ENCODE measurements at places on chromosomes 3 and 15.

DNA sequence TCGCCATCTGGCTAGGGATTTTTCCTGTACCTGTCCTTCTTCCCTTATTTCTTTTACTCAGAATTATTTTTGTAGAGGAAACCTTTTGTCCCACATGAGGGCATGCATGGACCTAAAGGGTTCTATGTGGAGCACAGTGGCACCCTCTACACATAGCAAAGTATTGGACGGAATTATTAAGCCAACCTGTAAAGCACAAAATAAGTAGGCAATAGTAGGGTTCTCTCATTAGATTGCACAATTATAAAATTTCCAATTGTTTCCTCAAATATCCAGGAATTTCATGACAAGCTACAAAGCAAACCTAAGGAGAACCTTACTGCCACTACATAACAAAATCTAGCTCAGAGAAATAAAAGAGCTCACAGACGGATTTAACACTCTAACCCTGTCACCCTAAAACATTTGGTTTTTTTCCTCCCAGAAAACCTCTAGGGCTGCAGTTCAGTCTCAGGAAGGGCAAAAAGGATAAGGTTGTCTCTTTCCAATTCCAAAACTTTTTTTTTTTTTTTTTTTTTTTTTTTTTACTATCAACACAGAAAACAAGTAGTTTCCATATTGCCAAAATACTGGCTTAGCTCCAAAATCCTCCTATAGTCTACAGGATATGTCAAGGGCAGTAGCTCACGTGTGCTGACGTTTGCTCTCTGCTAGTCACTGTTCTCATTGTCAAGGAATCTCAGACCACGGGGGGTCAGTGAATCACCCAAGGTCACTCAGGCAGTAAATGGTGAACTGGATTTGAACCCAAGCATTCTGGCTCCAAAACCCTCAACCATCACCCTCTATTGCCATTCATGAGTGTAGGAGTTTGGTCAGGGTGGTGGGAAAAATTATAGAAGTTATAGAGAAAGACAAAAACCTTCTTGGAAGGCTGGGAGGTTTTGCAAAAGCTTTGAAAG is 52.3 kb downstream of the NCEH1 start:
- no peak for DNase-seq

GRCh38 chr3:36403661-36404060 is 23.4 kb downstream of the STAC start:
- DNase-seq = no peak

DNA sequence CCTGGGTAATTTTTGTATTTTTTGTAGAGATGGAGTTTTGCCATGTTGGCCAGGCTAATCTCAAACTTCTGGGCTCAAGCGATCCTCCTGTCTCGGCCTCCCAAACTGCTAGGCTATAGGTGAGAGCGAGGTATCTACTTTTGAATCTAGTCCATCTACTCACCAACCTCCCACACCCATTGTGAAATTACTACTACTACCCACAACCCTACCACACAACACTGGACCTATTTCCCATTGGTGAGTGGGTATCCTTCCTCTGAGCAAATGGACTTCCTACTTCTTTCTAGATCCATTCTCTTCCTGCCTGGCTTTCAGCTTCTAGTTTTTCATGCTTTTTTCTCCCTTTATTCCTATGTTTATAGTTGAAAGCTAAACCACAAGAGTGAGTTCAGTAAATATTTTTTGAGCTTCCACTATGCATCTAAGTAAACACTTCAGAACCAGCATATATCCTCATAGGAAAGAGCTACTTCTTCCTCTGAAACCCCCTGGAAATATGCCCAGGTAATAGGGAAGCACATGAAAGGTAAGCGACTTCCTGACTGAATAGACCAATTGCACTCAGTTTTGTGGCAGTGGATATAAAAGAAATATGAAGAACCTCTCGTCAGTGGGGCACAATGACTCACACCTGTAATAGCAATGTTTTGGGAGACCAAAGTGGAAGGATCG is 39.1 kb downstream of the MYO1E start:
- DNase-seq = no peak

GRCh38 chr3:127929818-127930413 is 14.9 kb downstream of the KBTBD12 start:
- no peak for DNase-seq

DNA sequence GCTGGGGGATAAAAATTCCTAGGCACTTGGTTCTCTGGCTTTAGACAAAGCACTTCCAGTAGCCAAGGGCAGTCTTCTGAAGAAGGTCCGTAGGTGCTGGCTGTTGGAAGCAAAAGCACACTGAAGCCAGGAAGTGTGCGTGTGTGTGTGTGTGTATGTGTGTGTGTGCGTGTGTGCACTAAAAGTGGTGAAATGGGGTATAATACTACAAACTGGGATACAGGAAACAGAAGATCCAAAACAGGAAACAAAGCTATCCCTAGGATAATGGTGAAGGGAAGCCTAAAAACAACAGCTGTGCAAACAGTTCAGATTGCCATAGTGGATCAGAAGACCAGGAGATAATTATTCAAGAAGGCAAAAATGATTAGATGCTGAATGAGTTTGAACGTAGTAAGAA is 103.4 kb downstream of the IL20RB start:
- no peak for DNase-seq

- no peak for DNase-seq
Observed at GRCh38 chr3:133644768-133645167, 17.0 kb downstream of the TOPBP1 start.

- DNase-seq = no peak
Observed at GRCh38 chr15:40345867-40346578, 4.8 kb upstream of the PHGR1 start.

- no peak for DNase-seq
Observed at GRCh38 chr3:23166845-23167244, 36.3 kb upstream of the UBE2E2 start.

DNA sequence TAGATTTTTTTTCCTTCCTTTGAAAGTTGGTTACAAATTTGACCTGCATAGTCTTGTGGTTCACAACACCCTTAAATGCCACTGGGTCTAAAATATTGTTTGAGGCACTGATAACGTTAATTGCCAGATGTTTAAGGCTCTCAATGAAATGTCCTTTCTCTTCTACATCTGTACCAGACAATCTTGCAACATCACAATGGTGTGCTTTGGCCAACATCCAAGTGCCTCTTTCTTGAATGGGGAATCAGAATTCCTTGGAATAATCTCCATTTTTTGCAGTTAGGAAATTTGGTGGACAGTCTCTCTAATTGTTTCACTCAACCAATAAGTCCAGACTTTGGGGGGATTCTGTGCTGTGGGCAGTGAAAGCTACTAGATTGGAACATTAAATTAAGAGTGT is 26.0 kb upstream of the PEX5L start:
- DNase-seq = no peak

GRCh38 chr3:38372214-38372601 is 25.6 kb downstream of the XYLB start:
- no peak for DNase-seq

DNA sequence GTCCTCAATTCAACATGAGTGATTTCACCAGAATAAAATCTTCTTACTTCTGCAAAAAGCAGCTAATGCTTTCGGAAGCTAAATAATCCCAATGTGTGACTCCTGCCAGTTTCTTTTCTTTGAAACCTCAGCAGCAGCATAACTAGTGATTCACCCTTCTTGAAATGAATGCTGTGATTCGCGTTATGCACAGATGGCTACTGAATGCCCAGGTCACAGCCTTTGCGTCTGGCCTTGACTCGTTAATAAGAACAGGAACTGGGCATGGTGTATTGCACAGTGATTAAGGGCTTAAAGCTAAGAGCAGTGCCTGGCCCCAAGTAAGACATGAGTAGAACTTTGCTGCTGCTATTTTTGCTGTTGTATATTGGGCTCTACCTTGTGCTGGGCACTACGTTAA is 19.0 kb downstream of the CGNL1 start:
- no peak for DNase-seq

DNA sequence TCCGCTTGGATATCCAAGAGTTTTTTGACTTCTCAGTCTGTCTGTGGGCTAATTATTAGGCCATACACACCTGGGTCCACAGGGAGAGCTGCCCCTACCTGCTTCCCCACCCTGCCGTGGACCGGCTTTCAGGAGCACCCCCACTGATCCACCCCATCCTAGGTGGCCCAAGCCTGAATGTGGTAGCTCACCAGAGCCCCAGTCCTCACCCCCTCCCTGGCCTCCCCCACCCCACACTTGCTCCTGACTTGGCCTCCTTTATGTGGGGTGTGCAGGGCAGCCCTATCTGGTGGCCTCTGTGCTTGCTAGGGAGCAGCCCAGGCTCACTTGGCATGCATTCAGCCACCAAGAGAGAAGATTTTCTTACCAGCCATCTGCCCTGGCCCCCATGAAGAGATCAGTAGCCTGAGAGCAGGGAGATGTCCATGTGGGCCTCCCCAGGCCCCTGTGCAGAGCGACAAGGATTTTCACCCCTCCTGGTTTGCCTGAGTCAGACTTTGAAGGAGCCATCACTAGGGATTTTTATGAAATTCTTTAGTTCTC is 11.2 kb downstream of the LRRK1 start:
- DNase-seq = no peak

DNA sequence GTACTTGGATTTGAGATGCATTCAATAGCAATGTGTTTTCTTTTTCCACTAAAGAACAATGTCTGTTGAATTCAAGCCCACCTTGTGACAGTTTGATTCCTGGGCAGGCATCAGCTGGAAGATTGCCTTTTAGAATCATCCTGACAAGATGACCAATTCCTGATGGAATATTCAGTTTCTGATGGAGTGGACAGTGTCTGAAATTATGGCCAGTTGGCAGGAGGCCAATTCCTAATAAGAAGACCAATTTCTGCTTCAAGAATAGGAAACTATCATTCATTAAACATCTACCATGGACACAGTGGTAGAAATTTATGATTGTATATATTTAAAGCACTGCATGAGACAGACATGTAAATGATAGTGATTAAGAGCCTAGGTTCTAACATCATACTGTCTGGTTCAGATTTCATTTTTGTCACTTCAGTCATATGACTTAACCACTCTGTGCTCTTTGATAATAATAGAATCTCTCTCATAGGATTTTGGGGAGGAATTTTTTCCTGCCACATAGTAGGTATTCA is 133.6 kb downstream of the CLSTN2 start:
- DNase-seq = no peak

- DNase-seq = no peak
Observed at GRCh38 chr3:101984356-101984755, 135.0 kb downstream of the NFKBIZ start.

- DNase-seq = no peak
Observed at GRCh38 chr3:62597491-62597890, 224.1 kb upstream of the FEZF2 start.

DNA sequence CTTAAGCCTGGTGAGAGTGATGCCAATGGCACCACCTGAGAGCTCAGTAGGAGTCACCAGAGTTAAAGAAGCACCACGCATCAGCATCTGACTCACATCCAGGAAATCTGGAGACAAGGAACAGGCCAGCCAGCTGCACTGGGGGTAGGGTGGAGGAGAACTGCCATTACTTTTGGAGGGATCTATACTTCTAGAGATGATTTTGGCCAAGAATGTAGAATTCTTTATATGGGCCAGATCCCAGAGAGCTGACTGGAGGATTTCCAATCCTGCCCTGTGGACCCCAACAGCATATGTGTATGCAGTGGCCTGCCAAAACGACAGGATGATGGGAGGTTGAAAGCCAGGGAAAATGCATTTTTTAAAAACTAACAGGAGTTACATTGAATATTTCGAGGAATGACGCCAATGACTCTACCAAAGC is 29.8 kb downstream of the CCR3 start:
- no peak for DNase-seq

- no peak for DNase-seq
Observed at GRCh38 chr3:53077476-53078220, 31.8 kb upstream of the SFMBT1 start.

DNA sequence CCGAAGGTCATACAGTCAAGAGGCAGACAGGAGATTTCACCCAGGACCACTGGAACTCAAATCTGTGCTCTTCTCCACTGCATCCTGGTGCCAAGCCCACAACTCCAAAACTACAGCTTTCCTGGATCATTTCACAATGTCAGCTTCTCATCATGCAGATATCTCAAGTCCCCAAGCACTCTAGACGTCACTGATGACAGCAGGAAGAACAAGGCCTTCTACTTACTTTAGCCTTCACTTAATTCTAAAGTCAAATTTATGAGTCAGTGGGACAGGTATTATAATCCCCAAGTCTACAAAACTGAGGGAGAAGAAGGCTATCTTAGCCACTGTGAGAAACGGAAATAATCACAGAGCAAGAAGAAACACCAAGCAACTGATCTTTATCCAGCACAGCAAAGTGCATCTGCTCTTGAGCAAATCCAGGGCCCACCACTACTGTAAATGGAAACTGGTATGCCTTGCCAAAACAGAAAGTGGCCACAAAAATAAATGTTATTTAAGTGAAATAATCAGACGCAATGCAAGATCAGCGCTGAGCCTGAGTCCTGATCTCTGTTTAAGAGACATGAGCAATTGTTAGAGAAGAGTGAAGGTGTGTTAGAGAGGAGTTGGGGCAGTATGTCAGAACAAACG is 928 bp downstream of the RAD18 start:
- DNase-seq = no peak

GRCh38 chr3:108420926-108421325 is 89.5 kb downstream of the MYH15 start:
- no peak for DNase-seq

GRCh38 chr3:89533275-89533674 is 425.9 kb downstream of the EPHA3 start:
- no peak for DNase-seq

DNA sequence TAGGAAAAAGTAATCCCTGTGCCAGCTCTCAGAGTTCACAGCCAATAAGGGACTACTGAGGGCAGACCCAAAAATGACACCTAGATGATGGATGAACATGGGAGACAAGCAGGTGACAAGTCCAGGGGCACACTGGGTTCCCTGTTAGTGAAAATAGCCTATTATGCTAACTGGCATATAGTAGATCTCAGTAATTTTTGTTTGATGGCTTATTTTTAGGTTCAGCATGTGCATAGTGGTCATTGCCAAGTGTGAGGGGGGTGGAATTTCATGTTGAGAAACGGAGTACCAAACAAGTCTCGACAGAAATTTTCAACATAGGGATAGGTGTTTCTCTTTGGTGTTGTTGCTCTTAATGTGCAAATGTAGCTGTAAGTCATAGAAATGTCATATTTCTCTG is 6.4 kb upstream of the ITGB5 start:
- no peak for DNase-seq

- DNase-seq = no peak
Observed at GRCh38 chr15:60520013-60520824, 41.3 kb upstream of the ICE2 start.

GRCh38 chr3:126530171-126531050 is 6.5 kb downstream of the CHST13 start:
- no peak for DNase-seq

GRCh38 chr3:178761024-178761423 is 224.8 kb downstream of the KCNMB2 start:
- DNase-seq = no peak

- DNase-seq = no peak
Observed at GRCh38 chr3:95752199-95752598, 1062.2 kb upstream of the EPHA6 start.

DNA sequence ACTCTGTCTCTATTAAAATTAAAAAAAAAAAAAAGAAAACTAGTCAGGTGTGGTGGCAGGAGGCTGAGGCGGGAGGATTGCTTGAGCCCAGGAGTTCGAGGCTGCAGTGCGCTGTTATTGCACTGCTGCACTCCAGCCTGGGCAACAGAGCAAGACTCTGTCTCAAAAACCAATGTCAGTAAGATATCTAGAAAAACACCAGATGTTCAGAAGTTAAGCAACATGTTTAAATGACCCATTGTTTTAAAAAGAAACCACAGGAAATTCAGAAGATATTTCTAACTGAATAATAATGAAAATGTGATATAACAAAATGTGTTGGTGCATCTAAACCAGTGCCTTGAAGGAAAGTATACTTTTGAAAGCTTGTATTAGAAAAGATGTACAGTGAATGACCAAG is 203.4 kb upstream of the CGNL1 start:
- DNase-seq = no peak

GRCh38 chr15:48652510-48653076 is 7.1 kb upstream of the FBN1 start:
- DNase-seq = no peak

Data from activated T-cell treated with anti-CD3 and anti-CD28 coated beads, Interleukin-2, amount 50 U/mL, for 1 hour (primary cell).